T-helper 9 cell (primary cell): ENCODE measurements at places on chromosomes 11 and 22.

GRCh38 chr11:44016546-44017442 is 31.0 kb upstream of the ACCSL start:
- no peak for DNase-seq

DNA sequence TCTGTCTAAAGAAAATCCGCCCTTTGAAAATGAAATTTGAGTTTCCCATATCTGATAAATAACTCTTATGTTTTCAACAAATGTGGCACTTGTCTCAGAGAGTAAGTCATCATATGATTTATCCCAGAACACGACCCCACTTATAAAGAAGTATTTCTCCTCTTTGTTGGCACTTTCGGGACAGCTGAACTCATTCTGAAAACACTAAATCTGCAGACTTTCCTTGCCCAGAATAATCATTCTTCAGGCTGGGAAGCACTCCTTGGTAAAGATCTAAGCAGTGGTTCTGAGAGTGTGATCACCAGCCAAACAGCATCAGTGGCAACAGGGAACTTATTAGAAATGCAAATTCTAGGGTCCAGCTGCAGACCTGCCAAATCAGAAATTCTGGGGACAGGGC is 532.2 kb upstream of the API5 start:
- no peak for DNase-seq

DNA sequence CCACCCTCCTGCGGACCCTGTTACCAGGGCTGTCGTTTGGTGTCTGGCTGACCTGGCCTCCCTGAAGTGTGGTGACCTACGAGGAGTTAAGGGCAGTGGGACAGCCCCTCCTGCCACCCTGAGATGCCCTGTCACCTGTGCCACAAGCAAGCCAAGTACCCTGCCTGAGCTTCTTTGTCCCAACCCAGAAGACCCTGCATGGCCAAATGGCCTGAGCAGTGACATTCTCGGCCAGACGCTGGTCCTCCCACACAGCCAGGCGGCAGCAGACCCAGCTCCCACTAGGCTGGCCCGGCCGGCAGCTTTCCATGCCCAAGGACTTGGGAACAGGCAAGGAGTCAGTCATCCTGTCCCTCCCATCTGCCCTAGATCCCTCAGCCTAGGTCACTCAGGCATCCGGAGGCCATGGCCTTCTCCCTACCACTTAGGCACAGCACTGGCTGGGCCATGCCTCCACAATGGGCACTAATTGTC is 7.6 kb downstream of the ARVCF start:
- no peak for DNase-seq

DNA sequence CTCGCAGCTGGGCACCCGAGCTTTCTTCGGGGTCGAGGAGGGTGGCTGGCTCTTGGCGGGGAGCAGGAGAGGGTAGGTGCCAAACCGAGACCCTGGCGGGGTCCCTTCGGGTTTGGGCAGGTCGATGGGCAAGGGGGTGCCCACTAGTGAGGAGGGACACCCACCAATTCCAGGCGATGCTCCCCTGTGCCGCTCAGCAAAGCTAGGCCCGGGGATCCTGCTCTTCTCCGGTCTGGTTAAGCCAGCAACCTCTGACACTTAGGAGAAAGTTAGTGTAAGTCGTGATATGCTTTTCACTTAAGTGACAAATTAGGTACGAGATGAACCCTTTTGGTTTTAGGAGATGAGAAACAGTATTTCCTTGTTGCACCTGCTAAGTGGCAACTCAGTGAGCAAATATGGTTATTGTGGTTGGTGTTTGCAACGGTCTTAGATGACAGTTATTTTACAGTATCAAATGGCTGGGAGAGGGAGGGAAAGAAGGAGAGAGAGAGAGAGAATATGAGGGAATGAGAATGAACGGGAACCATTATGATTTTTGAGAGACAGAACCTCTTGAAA is 565 bp downstream of the NUCB2 start:
- DNase-seq = no peak

- DNase-seq = no peak
These were observed 130.2 kb downstream of the NCAM1 start for GRCh38 chr11:113091481-113091780.

- no peak for DNase-seq
These were observed 118.3 kb downstream of the CD44 start for GRCh38 chr11:35257281-35257680.

GRCh38 chr22:41598891-41599635 is 9.4 kb upstream of the PMM1 start:
- no peak for DNase-seq

DNA sequence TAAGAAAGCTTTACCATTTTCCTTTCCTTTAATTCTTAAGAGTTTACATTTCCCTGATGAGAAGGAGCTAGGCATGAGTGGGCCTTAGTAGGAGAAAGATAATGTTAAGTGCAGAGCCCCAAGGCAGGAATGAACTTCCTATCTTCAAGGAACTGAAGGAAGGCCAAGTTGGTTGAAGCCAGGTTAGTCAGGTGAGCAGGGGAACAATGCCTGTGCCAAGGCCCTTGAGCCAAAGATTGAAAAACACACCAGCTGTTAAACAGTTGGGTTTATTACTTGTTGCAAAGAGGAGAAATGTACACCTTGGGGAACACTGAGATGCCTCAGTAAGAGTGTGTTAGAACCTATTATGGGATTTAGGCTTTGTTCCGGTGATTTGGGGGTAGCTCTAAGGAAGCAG is 10.0 kb downstream of the CNTF start:
- DNase-seq = no peak

DNA sequence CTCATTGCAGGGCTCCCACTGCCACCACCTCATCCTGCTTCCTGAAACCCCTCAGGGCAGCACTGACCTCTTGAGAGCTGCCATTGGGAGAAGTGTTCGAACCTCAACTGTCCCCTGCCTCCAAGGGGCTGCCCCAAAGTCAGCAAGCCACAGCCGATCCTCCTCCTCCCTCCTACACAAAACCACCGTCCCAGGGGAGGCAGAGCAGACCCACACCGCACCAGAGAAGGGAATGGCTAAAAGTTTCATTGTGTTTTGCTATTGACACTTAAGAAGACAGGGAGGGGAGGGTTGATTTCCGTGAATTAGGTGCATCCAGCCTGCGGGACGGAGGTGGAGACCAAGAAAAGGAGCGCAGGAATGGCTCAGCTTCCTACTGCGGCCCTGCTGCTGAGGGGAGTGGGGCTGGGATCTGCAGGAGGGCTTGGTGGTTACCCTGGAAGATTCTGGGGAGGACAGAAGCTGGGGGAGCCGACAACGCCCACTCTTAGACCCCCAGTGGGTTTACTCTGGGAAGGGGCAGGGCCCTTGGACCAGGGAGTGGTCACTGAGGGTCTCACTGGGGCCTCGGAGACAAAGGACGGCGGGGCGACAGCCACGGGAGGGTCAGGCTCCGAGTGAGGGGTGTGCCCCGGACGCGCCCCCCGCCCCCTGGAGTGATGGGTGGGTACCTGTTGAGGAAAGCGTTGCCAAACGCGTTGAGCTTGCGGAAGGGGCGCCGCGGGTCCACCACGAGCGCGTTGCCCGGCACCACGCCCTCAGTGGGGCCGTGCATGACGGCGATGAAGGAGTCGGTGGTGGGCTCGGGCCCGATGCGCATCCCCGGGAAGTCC is 815 bp downstream of the EHD1 start:
- DNase-seq = no peak

DNA sequence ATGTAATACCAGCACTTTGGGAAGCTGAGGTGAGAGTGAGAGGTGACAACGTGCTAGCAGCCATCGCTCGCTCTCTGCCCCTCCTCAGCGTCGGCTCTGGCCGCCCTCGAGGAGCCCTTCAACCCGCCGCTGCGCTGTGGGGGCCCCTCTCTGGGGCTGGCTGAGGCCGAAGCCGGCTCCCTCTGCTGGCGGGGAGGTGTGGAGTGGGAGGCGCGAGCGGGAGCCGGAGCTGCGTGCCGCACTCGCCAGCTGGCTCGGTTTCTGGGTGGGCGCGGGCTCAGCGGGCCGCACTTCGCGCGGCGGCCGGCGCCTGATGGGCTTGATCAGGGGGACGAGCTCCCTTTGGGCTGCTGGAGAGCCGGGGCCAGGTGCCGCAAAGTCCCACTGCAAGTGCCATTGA is 98.9 kb upstream of the UBASH3B start:
- DNase-seq = no peak

DNA sequence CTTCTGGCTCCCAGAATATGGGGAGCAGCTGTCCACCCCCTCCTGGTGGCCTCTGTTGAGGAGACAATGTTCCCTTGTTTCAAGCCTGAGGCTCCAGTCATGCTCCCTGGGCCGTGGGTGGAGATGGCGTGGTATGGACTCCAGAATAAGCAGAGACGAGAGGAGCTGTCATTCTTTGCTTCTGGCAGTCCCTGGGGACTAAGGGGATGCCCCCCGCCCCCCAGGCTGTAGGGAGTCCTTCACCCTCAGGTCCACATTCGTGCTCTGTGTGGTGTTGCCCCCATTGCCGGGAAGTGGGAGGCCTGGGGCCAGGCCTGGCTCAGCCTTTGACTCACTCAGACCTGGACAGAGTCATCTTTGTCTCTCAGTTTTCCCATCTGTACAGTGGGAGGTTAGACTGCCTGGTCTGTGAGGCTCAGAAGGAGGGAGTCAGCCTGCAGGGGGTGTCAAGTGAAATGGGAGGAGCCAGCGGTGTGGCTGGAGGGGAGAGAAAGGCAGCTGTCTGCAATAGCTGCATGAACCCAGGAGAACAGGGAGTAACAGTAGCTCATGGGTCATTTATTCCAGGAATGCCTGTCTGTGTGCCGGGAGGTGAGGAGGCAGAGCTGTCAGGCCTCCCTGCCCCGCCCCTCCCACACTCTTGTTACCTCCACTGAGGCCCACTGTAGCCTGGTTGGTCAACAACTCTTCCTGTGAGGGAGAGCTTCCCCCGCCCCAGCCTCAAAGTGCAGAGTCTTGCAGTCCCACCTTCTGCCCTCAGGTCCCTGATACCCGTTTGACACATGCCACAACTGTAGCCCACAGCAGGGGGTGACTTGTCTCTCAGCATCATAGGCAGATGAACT is 6.3 kb downstream of the ARHGEF17 start:
- DNase-seq = no peak

DNA sequence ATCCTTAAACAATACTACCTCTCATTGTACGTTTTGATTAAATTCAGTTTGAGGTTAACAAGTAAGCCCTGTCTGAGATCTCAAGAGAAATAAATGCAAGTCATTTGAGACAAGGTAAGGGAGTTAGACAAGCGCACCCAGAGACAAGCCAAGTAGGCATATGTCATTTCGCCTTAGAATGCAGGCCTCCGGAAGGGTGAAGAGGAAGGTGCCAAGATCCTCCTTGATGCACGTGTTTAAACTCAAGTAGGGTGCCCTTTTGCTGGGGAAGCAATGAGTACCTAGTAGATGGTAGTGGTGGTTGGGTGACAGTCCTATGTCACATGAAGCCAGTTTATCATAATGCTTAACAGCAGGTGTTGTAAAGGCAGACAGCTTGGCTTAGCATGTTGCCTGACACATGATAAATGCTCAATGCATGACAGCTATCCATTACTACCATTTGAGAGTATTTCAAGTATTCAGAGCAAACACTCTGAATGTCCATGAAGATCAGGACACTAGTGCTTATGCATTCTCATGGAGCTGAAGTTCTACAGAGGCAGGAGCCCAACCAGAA is 415.9 kb downstream of the TMEM135 start:
- DNase-seq = no peak

DNA sequence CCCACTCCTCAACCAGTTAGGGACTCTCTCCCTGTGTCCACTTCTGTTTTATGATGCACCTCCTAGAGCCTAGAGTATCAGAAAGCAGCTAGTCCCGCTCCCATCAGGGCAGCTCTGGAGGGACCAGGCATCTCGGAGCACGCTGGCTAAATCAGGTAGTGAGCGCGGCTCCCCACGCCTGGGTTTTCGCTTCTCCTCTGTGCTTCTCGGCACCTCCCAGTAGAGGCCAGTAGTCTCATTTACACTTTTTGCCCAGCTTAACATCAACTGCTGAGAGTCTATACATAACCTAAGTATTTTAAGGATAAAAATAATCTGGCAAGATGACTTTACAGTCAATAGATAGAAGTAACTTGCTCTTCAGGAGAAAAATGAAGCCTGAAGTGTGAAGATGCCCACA is 473.8 kb downstream of the OPCML start:
- DNase-seq = no peak

DNA sequence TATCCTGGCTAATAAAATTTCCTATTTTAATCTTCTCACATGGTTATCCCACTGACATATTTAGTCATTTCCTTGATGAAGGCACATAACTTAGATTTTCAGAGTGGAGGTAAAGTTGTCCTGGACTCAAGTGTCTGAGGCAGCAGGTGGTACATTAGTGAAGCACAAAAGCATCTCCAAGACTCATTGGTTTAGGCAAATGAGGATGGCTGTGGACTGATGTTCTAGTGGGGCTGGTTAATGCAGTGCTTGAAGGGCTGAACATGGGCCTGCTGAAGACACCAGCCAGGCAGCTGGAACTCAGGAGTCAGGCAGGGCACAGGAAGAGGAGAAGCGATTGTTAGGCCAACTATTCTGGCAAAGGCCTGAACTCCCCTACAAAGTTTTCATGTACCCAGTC is 76.3 kb upstream of the SESN3 start:
- no peak for DNase-seq

DNA sequence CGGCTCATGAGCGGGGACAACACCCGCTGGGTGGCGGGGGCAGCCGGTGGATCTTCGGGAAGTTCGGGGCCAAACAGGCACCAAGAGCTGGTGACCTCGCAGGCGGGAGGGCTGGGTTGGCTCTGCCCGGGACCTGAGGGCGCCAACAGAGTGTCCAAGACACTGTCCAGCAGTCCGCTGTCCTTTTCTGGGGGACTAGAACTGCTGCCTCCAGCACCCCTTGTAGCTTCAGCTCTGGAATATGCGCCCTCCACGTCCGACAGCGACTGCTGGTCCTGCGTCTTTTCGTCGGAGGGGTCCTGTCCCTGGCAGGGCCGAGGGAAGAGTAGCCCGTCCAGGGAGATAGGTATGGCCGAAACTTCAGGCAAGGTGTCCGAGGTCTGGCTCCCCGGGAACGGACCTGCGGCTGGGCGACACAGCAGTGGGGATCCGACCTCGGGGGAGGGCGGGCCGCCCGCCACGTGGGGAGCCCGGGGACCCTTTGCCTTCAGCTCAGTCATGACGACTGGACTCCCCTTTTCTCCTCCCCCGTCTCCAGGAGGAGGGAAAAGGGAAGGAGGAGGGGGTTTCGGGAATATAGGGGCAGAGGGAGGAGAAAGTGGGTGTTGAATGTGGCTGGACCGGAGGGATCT is 926 bp downstream of the PGR start:
- DNase-seq = no peak

DNA sequence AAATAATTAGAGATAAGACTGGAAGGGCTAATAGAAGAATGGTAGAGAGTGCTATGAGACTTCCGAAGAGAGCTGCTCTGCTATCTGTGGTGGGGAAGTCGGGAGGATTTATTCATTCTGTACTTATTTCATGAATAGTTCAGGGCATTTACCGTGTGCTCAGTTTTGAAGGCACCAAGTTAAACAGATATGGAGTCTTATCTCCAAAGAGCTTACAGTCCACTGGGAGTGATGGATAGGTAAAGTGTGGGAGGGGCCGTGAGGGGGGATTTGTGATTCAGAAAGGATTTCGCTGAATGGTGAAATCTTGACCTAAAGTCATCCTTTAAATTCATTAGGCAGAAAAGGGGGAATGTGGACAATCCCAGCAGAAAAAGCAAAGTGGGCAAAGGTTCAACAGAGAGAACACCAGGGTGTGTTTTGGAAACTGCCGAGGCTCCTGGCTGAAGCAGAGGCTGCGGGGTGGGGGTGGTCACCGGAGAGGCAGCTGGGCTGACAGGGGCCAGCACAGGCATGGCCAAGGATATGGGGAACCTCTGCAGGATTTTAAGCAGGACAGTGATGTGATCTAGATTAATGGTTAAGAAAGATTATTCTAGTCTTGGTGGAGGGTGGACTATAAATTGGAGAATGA is 91.2 kb downstream of the UBASH3B start:
- no peak for DNase-seq

- no peak for DNase-seq
These were observed 16.6 kb upstream of the NTM start for GRCh38 chr11:131353766-131354165.

- no peak for DNase-seq
These were observed 12.2 kb downstream of the SHANK2 start for GRCh38 chr11:71240061-71240690.
